ENCODE measurements at places on chromosomes 16 and 17.

DNA sequence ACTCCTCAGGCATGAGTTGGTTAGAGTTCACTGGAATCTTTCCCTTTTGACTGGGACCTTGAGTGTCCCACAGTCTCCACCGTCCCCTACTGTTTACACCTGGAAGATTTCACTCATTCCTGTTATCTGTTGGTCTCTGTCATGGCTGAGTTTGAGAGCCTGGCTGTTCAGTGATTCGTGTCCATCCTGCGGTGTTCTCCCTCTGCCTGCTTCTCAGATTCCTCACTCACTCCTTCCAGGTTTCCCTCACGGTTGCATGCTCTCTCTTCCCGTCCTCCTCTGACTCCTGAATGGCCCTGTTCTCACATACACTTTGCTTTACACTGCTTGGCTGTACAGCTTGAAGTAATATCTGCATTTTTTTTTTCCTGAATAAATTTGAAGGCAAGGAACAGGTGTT is 24.5 kb downstream of the OR1D5 start:
- no peak for DNase-seq

- no peak for DNase-seq
Measured at GRCh38 chr17:76106703-76107102, 3.1 kb upstream of the EXOC7 start.

DNA sequence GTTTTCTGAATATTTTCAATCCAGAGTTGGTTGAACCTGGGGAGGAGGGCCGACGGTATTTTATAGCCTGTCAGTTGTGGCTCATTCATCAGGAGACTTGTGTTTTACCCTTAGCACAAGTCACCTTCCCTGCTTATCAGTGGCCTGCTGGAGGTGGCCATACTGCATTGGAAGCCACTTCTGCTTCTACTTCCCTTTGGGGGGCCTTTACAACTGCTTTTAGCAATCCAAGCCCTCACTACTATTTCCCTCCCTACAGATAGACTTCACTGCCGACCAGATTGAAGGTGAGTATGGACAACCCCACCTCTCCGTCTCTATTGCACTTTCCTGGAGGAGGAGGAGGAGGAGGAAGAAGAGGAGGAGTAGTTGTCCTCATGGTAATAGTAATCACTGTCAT is 4.4 kb downstream of the MYL4 start:
- DNase-seq: no peak

DNA sequence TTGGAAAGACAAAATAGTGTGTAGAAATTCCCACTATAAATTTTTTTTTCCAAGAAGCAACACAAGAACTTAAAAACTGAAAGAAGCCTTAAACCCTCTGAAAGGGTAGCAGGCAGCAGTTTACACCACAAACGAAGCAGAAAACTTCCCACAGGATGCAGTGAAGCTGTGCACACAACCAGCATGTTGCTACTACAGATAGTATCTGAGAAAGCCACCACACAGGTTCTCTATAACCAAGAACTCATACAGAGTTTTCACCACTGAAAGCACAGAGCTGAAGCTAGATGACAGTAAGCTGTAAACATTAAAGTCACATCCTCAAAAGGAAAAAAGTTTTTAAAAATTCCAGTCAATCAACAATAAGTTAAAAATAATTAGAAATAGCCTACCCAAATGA is 333.6 kb upstream of the MON1B start:
- no peak for DNase-seq
